ENCODE measurements at places on chromosomes 3 and 15.

DNA sequence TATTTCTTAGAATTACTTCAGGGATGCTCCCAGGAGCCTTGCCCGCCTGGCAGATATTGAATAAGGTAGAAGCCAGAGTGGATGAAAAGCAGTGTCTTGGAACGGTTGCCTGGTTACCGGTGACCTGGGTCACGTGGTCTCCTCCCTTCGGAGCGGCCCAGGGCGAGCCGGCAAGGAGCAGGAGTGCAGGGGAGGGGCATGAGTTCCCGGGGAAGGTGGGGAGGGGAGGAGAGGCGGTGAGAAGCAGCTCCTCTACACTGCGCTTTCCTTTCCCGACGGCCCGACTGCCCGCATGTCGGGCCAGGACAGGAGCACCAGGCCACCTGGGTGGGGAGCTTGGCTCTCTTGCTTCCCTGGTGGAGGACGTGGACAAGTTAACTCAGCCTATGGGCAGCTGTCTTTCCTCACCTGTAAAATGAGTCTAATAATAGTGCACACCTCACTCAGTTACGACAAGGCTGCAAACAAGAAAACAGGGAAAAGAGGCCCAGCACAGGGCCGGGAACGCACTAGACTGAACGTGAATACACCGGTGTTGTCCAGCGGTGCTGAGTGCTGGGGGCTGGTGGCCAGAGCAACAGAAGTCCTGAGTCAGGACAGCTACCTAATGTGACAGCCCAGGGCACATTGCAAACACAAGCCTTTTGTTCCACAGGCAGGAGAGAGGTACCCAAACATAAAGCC is 198.3 kb downstream of the ADAMTS9 start:
- DNase-seq, result no peak

GRCh38 chr3:170062068-170062467 is 24.3 kb downstream of the GPR160 start:
- no peak for DNase-seq

- DNase-seq, result no peak
These were observed 4.3 kb downstream of the SNX33 start for GRCh38 chr15:75651810-75652543.

GRCh38 chr3:182327196-182327681 is 466.1 kb upstream of the ATP11B start:
- DNase-seq, result no peak

GRCh38 chr15:85141726-85142125 is 160.1 kb downstream of the PDE8A start:
- no peak for DNase-seq
